Activated CD4-positive, alpha-beta T cell treated with anti-CD3 and anti-CD28 coated beads, Interleukin-2, amount 50 U/mL, for 24 hours (primary cell): ENCODE measurements at places on chromosomes 6 and 20.

DNA sequence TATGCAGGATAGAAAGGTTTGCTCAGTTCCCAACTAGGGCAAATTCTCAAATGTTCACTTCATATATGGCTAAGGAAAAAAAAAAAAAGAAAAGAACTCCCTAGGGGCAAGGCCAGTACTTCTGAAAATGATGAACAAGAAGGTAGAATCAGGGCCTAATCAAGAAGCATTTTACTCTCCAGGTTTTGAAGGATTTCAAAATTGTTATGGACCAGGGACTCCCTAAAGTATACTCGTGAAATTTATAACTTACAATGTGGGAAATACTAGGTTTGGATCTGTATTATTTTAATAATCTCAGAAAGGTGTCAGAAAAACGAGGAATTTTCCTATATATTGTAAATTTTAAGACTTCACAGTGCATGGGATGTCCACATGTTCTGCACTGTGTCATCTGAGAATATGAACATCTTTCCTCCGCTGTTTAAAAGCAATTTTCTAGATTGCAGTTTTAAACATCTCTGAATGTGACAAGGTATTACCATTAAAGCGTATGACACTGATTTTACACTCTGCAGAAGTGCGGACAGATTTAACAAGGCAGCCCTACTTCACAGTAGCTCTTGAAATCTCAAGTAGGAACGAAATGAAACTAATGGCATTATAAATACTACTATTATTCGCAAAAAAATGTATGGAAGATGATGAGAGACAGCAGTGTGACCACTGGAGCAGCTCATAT, 14.0 kb downstream of the PLAGL1 start:
- no peak for DNase-seq

DNA sequence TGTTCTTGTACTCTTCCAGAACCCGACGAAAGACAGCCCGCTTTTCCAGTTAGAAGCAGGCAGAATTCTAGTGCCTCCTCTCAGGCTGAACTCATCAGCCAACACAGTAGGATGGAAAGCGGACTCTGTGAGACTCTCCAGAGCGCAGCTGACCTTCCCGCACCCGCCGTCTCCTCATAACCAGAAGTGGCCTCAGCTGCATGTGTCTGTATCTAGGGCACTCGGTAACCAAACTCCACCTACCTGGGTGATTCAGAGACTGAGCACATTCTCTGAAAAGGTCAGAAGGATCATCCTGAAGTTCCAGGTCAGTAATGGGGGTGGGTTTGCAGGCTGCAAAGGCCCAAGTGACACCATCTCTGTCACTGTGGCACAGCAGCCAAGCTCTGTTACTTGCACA, 66.7 kb upstream of the NFATC2 start:
- DNase-seq: no peak

GRCh38 chr20:49641683-49642656, 71.7 kb downstream of the B4GALT5 start:
- no peak for DNase-seq

- no peak for DNase-seq
These were observed 13.5 kb upstream of the ENPP4 start for GRCh38 chr6:46116289-46116688.

- DNase-seq: no peak
These were observed 4.9 kb downstream of the HCK start for GRCh38 chr20:32056708-32057483.
